GM04504 (cell line): ENCODE measurements at places on chromosomes 1 and 21.

- DNase-seq: no peak
Measured at GRCh38 chr1:68205794-68206358, 26.4 kb downstream of the WLS start.

DNA sequence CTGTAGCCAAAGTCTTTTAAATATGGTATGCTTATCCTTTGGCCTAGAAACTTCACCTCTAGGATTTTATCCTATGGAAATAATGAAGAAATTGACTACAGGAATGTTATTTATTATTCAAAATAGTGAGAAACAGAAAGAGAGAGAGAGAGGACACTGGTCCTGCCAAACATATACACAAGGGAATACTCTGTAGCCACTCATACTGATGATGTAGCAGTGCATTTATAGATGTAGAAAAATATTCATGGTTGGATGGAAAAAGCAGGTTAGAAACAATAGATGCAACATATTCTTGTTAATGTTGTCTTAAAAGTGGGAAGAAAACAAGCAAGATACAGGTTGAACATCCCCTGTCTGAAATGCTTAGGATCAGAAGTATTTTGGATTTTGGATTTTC is 22.2 kb upstream of the EPHB2 start:
- DNase-seq: no peak

GRCh38 chr1:162301696-162302095 is 75.0 kb downstream of the SPATA46 start:
- no peak for DNase-seq

GRCh38 chr1:157113106-157113505 is 13.5 kb upstream of the ETV3L start:
- DNase-seq: no peak

DNA sequence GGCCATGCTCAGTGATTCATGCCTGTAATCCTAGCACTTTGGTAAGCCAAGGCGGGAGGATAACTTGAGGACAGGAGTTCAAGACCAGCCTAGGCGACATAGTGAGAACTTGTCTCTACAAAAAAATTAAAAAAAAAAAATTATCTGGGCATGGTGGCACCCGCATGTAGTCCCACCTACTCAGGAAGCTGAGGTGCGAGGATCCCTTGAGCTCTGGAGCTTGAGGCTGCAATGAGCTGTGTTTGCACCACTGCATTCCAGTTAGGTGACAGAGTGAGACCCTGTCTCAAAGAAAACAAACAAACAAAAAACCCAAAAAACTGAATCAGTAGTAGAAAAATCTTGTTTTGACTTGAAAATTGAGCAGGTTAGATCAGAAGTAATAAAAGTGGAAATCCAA is 67.1 kb upstream of the IPO9 start:
- DNase-seq: no peak

GRCh38 chr1:12581179-12581578 is 36.8 kb downstream of the DHRS3 start:
- no peak for DNase-seq

DNA sequence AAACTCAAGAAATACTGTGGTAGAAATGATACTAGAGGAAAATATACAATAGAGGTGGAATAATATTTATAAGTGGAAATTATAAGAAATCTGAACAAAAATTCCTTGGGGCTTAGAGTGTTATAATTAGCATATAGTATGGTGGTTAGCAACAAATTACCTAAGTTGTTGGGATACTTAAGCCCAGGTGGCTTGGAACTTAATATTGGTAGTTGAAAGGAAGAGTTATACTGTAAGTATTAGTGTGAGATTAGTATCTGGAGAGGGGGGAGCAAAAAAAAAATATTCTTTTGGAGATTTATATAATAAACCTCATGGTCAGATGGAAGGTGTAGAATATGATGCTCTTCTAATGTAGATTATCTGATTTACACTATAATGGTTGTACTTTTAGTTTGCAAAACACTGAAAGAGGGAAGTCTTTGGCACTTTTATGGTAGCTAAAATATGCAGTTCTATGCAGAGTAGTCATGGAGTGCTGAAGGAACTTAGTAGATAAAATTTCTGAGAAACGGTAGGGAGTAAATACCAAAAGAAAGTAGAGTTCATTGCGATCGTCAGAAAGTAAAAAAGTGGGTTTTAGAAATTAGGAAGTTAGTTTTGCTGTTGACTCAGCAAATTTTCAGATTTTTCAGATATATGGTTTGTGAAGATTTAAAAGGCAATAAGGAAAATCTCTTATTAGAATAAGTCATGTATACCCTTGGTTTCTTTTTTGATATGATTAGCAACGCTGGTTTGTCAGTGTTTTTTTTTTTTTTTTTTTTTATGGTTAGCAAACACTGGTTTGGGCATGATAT is 45.7 kb downstream of the MTF2 start:
- no peak for DNase-seq

GRCh38 chr1:191609305-191609704 is 549.0 kb upstream of the RGS18 start:
- no peak for DNase-seq
